ENCODE measurements at places on chromosomes 6 and 20.

DNA sequence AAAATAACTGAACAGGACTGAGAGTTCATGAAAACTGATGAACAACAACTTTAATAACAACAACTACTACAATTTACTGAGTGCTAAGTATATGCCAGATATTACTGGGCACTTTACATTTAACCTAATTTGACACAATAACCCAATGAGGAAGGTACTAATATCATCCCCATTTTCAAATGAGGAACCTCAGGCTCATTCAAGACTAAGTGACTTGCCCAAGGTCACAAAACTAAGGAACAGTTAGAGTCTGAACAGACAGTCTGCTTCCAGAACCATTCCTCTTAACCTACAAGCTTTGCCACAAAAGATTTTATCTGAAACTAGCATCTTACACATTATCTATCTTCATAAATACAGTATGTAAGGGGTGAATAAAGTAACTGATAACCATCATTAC lies 10.6 kb upstream of the NDRG3 start:
- no peak for DNase-seq

GRCh38 chr20:58438970-58439808 lies 50.2 kb downstream of the VAPB start:
- DNase-seq = no peak

DNA sequence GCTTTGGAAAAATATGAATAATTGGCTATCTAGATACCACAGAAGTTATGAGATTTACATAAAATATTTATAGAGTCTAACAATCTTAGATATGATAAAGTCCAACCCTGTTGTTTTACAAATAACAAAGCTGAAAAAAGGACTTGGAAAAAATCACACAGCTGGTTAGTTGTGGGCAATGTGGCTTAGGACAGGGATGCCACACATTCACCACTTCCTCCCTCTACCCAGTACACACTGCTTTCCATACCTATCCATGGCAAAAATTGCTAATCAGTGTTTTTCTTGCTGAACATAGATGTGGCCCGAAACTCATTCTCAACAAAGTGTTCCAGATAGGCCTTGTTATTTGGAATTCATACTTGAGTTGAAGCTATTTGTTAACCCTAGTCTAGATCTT lies 147.3 kb upstream of the BMP5 start:
- DNase-seq = no peak

GRCh38 chr20:24664266-24664986 lies 195.0 kb downstream of the SYNDIG1 start:
- DNase-seq = no peak

DNA sequence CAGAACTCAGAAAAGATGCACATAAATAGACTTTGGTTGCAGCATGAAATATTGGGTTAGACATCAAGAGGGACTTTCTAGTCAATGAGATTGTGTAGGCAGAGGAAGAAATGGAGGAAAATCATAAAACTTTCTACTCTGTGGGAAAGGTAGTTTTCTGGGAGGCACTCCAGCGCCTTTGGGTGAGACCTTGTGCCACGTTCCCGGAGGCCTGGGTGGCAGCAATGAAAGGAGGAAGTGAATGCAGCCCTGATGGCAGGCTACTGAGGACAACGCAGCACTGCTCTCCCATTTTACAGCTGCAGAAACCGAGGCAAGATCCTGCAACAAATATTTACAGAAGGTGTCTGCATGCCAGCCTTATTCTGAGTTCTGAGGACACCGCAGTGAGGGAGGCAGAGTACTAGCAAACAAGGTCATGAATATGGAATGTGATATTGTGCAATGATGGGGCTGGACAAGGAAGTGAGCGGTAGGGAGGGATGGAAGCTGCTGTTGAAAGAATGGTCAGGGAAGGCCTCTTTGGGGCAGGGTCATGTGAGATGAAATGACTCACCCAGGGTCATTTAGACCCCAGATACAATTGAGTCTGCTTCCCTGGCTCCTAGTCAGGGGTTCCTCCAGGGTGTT lies 159.1 kb downstream of the TFAP2C start:
- DNase-seq = no peak

DNA sequence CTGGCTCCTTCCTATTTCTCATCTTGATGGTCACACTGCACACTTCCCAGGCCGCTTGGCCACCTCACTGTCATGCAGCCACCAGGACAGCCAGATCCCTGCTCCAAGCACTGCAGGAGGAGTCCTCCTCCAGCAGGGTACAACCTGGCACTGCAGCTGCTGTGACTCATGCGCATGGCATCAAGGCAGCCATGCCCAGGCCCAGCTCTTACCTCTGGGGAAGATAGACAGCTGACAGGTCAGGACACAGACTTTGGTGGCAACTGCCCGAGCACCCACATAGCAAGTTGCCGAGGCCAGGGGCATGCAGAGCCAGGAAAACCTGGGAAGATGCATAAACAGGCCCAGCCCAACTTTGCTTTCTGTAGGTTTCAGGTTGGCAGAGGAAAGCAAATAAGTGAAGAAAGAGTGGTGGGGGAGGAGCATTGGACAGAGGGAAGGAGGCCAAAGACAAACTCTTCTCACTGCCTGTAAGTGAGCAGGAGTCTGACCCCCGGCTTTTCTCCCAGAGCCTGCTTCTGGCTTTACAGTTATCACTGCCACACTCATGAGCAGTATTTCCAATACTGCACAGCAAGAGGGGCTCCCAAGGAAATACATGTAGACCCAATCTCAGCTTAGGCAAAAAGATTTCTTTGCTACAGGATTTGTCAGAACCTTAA lies 38.8 kb downstream of the SLC22A3 start:
- no peak for DNase-seq

DNA sequence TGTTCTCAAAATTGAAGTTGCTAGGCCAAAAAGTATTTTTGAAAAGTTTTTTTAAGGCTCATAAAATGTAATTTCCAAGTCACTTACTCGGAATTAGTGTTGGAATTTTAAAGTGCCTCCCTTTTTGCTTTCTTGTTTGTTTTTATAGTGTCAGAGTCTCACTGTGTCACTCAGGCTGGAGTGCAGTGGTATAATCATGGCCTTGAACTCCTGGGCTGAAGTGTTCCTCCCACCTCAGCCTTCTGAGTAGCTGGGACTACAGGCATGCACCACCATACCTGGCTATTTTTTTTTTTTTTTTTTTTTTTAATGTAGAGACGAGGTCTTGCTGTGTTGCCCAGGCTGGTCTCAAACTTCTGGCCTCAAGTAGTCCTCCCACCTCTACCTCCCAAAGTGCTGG lies 40.0 kb upstream of the GNRH2 start:
- no peak for DNase-seq

All from head of caudate nucleus (tissue), 42 donors.